Upper lobe of left lung (tissue), 6 donors: ENCODE measurements at places on chromosomes 11 and 22.

DNA sequence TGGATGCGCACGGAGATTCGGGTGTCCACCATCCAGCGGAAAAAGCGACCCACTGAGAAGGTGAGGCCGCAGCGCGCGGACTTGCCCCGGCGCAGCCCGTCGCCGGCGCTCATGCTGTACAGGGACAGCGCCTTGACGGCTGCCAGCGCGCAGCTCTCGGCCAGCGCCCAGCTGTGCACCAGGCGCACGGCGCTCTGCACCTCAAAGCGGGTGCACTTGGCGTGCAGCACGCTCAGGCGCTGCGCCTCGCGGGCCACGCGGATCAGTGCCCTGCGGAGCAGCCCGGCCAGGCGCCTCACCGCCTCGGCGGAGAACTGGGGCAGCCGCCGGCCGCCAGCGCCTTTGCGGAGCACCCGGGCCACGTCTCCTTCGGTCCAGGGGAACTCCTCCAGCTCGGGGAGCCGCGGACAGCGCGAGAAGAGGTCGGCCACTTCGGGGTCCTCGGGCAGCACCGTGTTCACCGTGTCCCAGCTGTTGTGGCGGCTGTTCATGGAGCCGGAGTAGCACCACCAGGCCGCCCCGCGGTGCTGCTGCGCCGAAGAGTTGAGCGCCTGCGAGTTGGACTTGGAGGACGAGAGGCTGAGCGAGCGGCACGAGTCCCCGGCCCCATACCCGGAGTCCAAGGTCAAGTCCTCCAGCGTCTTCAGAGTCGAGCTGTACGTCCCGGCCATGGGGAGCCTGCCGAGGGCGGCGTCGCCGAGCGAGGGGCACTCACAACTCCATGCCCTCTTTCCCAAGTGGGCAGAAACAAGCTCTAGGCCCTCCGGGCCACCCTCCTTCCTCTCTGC lies 703 bp downstream of the ABTB2 start:
- DNase-seq: peak; percentile 61

- DNase-seq: no peak
These were observed 177.1 kb downstream of the LRRC4C start for GRCh38 chr11:41282395-41282794.

DNA sequence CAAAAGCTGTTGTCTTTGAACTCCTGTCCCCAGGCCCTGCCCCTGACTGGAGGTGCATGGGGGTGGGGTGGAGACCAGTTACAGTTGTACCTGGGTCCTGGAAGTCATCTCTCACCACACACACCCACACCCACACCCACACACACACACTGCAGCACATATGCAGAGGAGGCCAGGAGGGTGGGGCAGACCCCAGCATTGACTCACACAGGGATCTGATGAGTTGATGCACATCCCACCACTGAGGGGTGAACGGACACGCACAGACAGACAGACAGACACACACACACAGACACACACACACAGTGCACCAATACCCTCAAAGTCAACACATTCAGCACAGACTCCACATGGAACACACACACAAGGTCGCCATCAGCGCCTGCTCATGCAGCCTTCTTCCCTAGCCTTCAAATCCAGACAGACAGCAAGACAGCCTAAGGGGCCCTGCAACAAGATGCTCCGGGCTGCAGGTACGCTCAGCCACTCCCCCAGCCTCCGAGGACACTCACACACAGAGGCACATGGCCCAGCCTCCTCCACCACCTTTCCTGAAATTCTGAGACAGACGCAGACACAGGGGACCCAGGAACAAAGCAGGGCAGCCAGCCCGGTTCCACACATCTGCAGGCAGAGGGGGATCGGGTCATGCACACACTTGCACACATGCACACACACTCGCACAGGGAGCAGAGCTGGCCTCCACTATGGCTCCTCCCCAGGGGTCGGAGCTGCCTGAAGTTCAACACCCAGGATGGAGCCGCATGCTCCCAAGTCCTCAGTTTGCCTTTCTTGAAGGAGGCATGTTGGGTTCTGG lies 26.5 kb downstream of the SYT7 start:
- peak; percentile 40 for DNase-seq

DNA sequence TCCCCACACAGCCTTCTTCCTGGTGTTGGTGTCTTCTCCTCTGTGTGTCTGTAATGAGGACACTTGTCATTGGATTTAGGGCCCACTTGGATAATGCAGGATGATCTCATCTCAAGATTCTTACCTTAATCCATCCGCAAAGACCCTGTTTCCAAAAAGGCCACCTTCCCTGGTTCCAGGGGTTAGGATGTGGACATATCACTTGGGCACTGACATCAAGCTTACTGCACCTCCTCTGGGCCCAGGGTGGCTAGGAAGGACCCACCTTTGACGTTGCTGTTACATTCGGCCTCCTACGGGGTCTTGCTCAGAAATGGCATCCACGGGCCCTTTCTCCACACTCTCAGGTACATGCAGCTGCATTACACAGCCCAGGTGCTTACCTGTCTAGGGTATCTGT lies 535.9 kb downstream of the BRD1 start:
- no peak for DNase-seq

- no peak for DNase-seq
These were observed 100.9 kb upstream of the USP47 start for GRCh38 chr11:11740836-11741235.

GRCh38 chr11:66228521-66228920 lies 39.9 kb upstream of the RAB1B start:
- DNase-seq: no peak

DNA sequence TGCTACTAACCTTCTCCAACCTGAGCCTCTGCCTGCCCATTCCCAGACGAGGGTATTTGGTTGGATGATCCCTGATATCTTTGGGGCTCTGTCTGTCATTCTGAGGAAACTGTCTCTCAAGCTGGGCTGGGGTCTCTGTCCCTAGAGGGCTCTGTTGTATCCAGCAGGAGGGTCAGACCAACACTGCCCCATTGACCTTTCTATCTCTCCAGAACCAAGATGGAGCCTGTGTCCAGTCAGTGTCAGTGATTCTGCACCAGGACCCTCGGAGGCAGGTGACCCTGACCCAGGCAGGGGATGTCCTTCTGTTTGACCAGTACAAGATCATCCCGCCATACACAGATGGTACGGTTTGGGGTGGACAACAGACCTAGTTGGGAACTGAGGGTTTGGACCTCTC lies 21.9 kb downstream of the OTOG start:
- DNase-seq: no peak

DNA sequence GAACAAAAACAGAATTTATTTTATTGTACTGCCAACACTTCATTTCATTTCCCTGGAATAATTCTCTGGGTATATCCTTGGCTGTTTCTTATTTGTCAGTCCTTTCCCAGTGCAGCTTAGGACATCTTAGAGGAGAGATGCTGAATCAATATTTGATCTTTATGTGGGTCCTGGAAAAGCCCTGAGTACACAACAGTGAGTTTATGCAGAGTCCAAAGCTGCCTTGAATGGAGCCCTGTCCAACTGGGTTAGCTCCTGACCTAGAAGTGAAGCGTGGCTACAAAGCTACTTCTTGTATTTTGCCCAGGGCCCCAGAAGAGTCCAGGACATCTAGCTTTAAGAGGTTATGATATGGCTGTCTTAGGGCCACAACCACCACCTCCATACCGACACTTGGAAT lies 378.0 kb upstream of the FAT3 start:
- no peak for DNase-seq

DNA sequence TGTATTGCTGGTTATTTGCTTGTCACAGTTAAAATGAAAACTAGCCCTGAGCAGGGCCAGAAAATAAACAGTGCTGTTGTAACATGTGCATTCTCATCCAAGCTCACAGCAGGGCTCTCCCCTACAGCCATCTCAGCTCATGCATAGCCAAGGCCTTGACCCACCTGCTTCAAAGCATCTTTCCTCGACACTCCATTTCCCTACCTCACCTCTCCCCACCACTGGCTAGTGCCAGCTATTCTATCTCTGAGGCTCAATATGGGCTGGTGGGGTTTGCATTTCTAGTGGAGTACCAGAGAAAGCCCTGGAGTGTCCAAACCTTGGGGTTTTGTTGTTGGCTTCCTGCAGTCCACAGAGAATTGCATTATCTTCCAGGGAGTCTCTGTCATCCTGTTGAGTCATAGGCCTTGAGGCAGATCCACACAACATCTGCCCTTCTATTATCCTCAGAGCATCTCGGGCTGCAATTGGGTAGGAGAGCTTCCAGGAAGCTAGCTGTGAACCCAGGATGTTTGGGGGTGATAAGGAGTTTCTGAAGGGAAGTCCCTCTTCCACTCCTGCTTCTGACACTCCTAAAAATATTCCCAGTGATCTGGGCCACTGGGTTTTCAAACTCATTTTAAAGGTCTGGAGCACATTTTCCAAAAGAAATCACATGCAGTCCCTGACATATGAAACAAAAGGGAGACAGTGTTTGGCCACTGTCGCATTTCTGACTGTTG lies 36.1 kb upstream of the AMOTL1 start:
- no peak for DNase-seq

- DNase-seq: no peak
These were observed 12.4 kb upstream of the DRD2 start for GRCh38 chr11:113487622-113488021.

DNA sequence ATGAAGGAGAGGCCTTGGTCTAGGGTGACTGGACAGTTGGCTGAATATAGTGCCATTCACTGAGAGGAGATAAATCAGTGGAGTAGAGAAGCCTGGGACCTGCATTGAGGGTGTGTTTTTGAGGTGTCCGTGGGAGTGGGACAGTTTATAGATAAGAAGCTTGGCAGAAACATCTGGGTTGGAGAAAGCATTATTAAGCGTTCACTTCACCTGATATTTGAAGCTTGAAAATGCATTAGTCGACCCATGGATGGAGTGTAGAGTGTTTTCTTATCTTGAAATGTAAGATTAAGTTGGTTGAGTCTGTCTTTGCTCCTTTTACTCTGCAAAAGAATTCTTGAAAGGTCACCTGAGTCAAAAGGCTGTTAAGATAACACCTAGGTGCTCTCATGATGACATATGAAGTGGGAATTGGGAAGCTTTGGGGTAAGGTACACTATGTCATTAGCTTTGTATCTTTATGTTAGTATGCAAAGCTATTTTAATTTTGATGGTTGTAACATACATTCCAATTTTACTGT lies 160.7 kb downstream of the ARHGAP42 start:
- no peak for DNase-seq

- no peak for DNase-seq
These were observed 245.8 kb downstream of the JRKL start for GRCh38 chr11:96635655-96636054.

- no peak for DNase-seq
These were observed 189.6 kb downstream of the ST3GAL4 start for GRCh38 chr11:126545057-126545555.

DNA sequence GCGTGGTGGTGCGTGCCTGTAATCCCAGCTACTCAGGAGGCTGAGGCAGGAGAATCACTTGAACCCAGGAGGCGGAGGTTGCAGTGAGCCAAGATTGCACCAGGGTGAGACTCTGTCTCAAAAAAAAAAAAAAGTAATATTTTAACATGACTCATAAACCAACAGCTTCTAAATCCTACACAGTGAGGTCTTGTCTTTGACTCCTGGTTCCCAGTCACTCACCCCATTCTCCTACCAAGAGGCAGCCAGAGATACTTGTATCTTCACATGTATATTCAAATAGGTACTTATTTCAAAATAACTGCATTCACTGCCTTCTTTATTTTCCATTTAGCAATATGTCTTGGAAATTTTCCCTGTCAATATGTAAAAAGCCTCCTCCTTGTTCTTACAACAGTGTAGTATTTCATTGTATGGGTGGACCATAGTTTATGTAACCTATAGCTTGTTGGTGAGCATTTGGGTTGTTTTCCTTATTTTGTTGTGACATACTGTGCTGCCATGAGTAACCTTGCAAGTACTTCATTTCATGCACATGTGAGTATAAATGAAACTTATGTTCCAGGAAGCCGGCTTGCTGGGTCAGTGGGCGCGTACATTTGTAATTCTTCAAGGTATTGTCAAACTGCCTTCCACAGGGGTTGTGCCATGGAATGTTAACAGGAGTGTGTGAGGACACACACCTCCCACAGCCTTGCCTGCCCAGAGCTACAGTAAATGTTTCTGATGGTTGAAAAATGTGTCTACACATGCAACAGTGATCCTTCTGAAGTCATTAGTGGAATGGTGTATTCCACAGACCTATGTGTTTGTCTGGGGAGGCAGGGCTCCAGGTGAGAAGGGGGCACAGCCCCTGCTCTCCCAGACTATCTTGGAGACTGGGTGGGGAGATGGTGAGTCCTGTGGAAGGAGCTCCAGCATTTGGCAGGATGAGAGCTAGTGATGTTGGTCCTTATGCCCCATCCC lies 47.9 kb downstream of the OSBP2 start:
- no peak for DNase-seq

DNA sequence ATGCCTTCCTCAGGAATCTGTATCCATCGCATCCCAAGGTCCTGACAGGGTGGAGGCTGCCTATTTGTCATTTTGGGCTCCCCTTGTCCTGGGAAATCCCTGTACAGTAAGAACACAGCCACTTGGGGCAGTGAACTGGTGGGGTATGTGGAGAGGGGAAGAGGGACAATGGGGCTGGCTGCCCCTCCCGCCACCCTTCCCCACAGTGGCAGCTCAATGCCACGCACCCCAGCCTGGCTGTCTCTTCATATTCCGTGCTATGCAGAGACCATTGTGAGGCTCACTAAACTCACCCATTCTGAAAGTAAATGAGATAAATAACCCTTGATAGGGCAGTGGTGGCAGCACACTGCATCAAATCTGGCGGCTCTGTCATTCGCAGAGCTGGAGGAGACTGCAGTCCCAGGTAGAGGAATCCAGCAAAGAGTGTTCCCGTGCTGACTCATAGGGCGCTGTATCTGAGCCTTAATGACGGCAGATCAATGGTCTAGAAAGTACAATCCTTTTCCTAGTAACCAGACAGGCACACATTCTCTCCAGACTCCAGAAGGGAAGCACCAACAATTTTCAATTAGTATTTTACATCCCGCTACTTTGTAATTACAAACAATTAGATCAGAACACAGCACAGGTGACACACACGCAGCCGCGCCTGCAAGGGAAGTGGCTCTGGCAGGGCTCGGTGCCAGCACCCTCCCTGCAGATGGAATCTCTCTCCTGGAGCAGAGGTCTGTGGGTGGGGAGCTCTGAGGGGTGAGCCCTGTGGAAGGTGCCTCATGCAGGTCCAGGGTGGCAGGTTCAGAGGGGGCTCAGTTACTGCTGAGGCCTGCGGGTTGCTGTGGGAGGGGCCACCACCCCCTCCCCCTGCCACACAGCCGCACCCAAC lies 167.9 kb upstream of the B3GAT1 start:
- DNase-seq: no peak

- DNase-seq: no peak
These were observed 202.8 kb upstream of the MTNR1B start for GRCh38 chr11:92766698-92767097.

- DNase-seq: no peak
These were observed 5.7 kb downstream of the LTO1 start for GRCh38 chr11:69669486-69669885.

DNA sequence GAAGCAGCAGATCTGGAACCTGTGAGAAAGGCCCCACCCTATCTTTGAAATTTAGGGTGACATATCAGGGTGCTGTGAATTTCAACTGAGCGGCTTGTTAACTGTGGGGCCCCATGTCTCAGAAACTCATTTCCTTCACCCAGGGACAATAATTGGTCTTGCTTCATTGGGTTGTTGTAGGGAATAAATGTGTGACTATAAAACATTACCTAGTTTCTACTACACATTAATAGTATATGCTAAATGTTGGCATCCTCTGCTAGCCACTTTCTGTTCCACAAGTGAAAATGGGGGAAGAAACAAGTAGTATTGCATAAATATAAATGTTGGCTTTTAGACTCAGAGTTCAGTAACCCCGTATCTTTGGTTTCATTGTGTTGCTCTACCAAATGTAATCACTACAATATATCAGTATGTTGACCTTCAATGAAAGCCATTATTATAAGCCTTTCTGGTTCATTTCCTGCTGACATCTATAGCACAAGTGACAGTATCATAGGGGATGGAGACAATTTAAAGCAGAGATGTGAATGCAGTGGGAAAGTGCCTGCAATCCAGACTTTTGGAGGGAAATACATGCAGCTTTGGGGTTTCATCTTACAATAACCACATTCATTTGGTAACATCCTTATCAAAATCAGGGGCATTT lies 905.5 kb upstream of the RAG2 start:
- DNase-seq: no peak
